Frontal cortex (tissue), 4 donors: ENCODE measurements at places on chromosomes 1 and 21. TPM values are rescaled to one million over a fixed set of nuclear protein-coding genes. Genes with fewer than 3 reads are reported as not detected.

The EPHA2 gene
- 1.2 TPM for total RNA-seq

The ABCG1 gene
- total RNA-seq = 13.0 TPM

The ZMYND12 gene
- not detected for total RNA-seq

- DNase-seq = no peak
These were observed 253.5 kb upstream of the CACYBP start for GRCh38 chr1:174746024-174746808.

DNA sequence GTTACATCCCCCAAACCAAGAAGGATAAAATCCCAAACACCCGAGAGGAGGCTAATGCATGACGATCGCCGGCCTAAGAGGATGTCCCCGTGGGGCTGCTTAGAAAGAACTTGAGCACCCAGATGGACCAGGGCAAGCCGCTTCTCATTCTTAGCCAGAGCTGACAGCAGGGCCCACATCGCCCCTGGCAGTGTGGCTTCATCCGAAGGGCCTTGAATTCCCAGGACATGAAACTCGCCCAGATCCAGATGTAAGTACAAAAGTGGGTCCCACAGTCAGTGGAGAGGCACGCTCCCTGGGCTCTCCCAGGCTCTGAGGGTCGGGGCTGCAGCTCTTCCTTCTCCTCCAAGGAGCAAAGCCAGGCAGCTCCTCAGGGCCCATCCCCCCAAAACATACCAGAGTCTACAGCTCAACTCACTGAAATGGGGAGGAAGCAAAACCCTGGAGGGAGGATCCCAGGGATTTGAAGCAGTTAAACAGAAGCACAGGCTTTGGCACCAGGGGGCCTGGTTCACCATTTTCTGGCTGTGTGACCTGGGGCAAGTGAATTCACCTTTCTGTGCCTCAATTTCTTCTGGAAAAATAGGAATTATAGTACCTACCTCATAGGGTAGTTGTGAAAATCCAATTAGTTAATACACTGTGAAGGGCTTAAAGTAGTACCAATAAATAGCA lies 85.6 kb downstream of the MAN1C1 start:
- no peak for DNase-seq

DNA sequence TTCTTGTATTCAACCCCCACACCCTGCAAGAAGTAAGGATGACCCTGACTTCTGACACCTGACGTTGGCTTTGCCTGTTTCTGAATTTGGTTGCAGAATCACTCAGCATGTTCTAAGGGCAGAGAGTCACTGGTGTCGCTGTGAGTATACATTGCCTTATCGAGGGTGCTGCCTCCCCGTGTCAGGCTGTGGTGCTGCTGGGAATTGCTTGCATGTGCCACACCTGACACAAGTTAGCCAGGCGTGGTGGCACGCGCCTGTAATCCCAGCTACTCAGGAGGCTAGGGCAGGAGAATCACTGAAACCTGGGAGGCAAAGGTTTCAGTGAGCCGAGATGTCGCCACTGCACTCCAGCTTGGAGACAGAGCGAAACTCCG lies 45.9 kb downstream of the WDR4 start:
- no peak for DNase-seq

DNA sequence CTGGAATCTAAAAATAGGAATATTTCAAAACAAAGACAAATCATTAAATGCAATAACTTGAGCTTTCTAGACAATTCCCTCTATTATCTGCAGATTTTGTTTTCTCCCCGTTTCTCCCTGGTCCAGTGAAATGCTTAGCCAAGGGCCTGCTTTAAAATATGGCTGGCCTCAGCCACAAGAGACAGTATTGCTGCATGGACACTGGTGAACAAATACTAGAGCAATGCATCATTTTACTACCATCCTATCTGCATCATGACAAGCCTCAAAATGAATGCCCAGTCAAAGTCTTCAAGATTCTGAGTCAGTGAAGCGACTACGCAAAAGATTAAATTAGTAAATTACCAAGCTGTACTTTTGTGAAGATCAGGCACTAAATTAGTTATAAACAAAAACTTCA lies 80.5 kb downstream of the ENAH start:
- DNase-seq = no peak

- no peak for DNase-seq
These were observed 5.2 kb downstream of the RCC1 start for GRCh38 chr1:28510970-28511440.

- no peak for DNase-seq
These were observed 752.1 kb downstream of the NCAM2 start for GRCh38 chr21:21750124-21750825.

DNA sequence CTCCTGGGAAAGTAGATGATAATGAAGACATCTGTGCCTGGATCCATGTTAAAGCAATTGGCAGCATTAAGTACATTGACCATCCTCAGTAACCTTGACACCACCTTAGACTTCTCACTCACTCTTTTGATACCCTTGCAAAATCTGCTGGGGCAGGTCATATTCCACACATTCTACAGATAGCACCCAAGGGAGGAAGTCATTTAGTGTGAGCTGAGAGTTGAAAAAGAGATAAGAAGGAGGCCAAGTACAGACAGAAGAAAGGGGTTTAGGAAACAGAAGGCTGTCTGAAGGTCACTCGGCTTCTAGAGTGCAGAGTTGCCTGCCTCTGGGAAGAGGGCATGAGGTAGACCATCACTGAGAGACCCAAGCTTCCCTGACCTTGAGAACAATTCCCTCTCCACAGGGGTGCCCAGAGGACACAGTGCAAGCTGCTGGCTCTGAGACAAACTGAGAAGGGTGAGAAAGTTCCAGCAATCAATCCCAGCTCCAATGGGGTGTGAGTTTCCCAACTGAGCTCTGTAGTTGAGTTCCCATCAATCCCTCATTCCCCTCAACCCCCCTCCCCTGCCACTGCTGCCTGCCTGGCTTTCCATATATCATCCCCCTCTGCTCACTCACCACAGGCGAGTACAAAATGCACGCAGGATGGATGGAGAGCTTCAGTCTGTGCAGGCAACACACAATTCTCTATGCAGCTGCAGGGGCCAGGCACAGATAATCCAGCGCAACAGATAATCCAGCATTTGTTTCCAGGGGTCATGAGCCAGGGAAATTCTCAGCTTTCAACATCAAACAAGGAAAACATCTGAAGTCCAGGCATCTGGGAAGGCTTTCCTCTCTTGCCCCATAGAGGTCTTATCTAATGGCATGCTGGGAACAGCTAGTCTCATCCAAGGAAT lies 7.4 kb upstream of the MOB3C start:
- DNase-seq = no peak

DNA sequence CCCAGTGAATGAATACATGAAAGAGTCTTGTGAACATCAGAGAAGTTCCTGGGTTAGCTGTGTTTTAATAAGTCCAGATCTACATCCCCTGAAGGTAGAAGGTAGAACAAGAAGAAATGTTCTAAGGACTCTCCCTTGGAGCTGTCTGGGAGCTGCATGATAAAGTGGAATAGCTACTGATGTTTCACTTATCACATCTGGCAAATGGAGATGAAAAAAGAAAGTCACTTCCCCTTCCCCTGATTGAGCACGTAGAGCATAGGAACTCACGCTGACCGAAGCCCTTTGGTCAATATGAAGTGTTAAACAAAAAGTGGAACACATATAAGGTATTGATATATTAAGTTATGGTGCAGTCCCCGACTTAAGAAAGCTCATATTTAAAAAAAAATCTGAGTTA lies 53.2 kb upstream of the PARP1 start:
- no peak for DNase-seq

DNA sequence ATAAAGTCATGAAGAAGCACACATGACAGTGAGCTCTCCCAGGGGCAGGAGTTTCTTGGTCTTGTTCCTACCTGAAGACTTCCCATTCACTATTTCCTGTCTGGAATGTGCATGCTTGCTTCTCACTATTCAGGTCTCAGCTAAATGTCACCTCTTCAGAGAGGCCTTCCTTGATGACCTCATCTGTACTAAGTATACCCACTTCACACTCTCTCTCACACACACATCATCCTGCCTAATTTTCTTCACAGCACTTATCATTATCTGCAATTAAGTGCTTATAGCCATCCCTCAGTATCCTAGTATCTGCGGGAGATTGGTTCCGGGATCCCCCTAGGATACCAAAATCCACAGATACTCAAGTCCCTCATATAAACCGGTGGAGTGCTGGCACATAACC lies 146.4 kb upstream of the IVNS1ABP start:
- DNase-seq = no peak
